ENCODE measurements at places on chromosomes 16 and 17.

DNA sequence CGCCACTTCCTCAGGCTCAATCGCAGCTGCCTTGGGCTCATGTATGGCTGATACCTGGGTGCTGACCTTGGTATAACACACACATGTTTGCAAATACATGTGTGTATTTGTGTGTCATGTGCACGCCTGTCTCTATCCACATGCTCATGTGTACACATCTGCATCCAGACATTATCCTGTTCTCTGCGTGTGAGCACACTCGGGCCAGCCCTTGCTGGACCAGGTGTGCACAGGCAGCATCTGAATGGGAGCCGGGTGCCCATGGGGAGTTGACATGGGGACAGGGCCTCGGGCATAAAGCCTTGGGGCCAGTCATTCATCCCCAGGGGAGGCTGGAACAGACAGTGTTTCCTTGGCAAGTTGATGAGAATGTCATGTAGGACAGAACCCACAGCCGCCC, 29.1 kb upstream of the CRHR1 start:
- H3K27me3 ChIP-seq = peaks cover 16% of the 10 kb centered on the region
- H3K27ac ChIP-seq = no peak overlapping the region
- no peak for DNase-seq

DNA sequence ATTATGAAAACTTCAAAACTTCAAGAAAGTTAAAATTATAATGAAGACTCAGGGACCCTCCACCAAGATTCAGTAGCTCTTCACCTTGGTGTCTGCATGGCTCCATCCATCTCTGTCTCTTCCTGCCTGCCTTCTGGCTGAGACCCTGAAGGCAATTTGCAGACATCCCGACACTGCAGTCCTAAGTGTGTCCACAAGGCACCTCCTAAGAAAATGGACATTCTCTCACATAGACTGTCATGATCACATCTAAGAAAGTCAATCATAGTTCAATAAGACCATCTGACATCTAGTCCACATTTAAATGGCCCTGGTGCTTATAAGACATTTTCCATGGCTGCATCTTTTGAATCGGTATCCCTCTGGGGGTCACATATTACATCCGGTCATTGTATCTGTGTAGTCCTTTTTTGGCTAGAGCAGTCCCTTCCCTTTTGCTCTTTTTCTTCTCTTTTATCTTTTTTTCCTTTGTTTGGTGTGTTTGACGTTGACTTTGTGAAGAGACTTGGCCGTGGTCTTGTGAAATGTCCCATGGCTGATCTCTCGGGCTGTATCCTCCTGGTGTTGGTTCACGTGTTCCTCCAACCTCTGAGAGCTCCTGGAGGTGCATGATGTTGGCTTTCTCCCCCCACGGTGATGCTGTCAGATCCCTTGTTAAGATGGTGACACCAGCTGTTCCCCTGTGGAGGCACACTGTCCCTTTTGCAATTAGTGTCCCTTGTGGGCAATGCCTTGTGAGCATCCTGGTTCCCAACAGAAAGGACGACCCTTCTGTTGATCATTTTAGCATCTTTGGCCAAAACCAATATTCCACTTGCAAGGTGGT, 5.0 kb upstream of the TNFRSF13B start:
- H3K4me3 ChIP-seq = no peak overlapping the region
- no peaks in the 10 kb centered on the region for H3K27me3 ChIP-seq
- H3K36me3 ChIP-seq = no peaks in the 10 kb centered on the region
- H3K4me1 ChIP-seq = no peaks in the 10 kb centered on the region

DNA sequence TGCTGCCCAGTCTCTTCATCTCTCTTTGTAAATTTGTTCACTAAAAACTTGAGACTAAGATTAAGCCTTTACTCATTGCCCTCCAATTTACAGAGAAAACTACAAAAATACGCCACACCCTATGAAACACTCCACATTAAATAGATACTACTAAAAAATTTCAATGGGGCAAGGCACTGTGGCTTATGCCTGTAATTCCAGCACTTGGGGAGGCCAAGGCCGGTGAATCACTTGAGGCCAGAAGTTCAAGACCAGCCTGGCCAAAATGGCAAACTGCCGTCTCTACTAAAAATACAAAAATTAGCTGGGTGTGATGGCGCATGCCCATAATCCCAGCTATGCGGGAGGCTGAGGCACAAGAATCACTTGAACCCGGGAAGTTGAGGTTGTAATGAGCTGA, 3.8 kb downstream of the UBE2O start:
- no peaks in the 10 kb centered on the region for H3K36me3 ChIP-seq
- H3K27ac ChIP-seq = no peak overlapping the region
- no peak for DNase-seq
- no peaks in the 10 kb centered on the region for H3K27me3 ChIP-seq

GRCh38 chr16:80691111-80691741, 113.2 kb downstream of the CDYL2 start:
- no peaks in the 10 kb centered on the region for H3K4me1 ChIP-seq
- H3K36me3 ChIP-seq = no peaks in the 10 kb centered on the region
- DNase-seq = no peak
- no peak overlapping the region for H3K27ac ChIP-seq

DNA sequence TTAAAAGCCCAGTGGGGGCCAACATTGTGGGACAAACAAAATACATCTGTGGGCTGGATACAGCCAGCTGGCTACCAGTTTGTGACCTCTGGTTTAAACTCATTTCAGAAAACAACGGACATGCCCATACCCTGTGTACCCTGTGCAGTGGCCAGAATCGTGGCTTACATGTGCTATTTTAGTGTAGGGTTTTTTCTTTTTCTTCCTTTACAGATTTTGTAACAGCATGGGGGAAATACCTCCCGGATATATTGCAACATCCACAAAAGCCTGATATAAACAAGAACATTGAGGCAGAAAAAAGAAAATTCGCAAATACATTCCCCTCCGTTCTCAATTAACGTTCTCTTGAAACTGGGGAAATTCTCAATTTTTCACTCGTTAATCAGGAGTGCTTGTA, 7.3 kb downstream of the HS3ST4 start:
- peaks cover 23% of the 10 kb centered on the region for H3K27me3 ChIP-seq
- no peaks in the 10 kb centered on the region for H3K4me1 ChIP-seq
- no peak for DNase-seq
- H3K36me3 ChIP-seq = no peaks in the 10 kb centered on the region
- no peak overlapping the region for H3K27ac ChIP-seq

GRCh38 chr17:19384723-19385391, 2.1 kb downstream of the MFAP4 start:
- no peaks in the 10 kb centered on the region for H3K27me3 ChIP-seq
- no peak for DNase-seq
- no peak overlapping the region for H3K4me3 ChIP-seq
- H3K36me3 ChIP-seq = peaks cover 40% of the 10 kb centered on the region
- H3K4me1 ChIP-seq = peaks cover 9% of the 10 kb centered on the region

All from RWPE2 (cell line).